ENCODE measurements at places on chromosomes 1 and 21.

- no peak for DNase-seq
These were observed 86.5 kb downstream of the LACTBL1 start for GRCh38 chr1:22886211-22886610.

DNA sequence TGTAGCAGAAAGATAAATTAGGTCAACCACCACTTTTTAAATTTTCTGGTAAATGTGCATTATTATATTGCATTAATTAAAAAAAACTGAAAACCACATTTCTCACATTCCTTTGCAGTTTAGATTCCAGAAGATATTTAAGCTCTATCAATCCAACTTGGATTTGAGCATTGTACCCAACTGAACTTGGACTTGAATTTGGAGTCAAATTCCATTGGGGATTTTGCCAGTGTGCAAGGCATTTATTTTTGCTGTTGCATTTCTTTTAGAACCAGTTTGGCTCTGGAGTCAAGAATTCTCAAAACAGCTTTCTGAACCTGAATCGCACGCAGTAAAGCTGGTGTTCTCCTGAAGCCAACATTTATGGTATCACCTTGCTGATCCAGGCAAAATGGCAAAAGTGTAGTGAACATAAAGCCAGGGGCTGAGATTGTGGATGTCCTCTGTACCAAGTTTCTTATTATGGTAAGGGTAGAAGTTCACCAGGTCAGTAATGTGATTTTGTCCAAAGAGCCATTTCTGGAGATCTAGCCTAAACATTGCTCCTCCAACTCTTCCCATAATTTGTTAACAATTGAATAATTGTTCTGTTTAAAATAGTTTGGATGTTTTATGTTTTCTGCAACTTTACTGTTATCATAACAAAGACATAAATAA is 890.9 kb downstream of the LRRIQ3 start:
- DNase-seq, result no peak

DNA sequence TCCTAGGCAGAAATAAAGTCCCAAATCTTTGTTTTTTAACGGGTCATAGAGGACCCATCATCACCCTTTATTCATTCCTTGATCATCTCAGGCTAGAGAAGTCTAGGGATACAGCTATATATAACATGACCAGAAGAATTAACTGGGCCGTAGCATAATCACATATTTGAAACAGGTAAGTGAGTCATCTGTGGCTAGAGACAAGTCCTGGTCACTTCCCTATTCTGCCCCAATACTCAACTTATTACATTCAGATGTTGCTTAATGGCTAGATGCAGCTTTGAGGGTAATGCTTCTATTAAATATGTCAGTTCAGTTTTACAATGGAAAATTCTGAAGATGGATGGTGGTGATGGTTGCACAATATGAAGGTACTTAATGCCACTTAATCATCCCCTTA is 47.0 kb downstream of the EXO1 start:
- DNase-seq, result no peak

GRCh38 chr1:213622365-213623063 is 365.3 kb upstream of the PROX1 start:
- no peak for DNase-seq

GRCh38 chr1:230120921-230121381 is 53.9 kb downstream of the GALNT2 start:
- no peak for DNase-seq

GRCh38 chr1:28428990-28429520 is 59.5 kb downstream of the PHACTR4 start:
- no peak for DNase-seq

DNA sequence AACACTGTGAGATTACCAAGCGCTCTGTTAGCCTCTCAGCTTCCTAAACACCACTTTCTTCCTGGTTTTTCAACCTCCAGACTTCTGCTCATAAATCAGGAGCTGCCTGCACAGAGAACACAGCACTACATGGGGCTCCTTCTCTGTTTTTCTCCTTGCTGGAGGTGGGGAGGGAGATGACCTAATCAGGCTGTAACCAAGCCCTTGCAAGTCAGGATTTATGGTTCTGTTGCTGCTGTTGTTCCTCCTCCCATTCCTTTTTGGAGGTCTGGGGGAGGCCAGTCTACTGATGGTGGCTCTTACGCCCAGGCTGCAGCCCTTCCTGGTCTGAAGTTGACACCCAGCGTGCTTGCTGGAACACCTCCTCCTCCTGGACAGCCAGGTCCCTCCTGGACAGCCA is 80.9 kb upstream of the AJAP1 start:
- DNase-seq, result no peak

- no peak for DNase-seq
These were observed 11.3 kb downstream of the FMO2 start for GRCh38 chr1:171196351-171196750.

DNA sequence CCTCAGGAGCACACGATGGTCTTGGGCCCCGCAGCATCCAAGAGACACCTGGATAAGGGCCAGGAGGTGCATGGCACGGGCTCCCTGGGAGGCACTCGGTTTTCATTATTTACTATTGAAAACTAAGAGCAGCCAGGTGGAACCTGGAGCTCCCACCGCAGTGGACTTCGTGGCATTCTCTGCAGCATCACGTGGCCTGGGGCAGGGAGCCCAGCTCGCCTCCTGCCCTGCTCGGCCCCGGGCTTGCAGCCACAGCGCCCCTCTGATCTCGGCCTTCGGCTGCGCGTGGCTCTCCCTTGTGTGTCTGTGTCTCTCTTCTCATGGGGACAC is 121.6 kb downstream of the SIK1 start:
- no peak for DNase-seq

GRCh38 chr1:214670098-214670497 is 67.1 kb downstream of the CENPF start:
- no peak for DNase-seq

- DNase-seq, result no peak
These were observed 5.0 kb downstream of the KDM5B start for GRCh38 chr1:202802998-202803932.

DNA sequence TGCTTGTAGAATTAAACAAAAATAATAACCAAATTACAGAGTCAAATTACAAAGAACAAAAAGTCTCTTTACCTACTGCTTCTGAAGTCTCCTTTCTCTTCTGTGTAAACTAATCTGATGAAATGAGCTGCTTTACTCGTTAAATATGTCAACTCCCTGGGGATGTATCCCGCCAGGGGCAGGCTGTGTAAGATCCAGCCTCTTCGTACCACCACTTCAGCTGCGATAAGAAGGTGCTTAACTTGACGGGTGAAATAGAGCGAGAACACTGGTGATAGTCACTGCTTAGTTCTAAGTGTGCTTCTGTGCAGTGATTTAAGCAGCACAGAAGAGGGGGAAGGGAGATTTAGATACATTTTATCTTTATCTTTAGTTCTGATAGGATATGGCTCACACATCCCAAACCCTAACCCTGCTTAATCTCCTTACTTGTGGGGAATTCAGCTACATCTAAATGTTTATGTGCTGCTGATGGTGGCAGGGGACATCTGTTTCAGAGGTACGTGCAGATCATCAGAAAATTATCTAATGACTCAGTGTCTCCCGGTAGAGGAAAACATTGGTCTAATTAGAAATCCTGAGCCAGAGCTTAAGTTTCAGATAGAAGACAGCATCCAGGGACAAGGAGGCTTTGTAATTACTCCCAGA is 46.0 kb downstream of the RHOU start:
- no peak for DNase-seq

DNA sequence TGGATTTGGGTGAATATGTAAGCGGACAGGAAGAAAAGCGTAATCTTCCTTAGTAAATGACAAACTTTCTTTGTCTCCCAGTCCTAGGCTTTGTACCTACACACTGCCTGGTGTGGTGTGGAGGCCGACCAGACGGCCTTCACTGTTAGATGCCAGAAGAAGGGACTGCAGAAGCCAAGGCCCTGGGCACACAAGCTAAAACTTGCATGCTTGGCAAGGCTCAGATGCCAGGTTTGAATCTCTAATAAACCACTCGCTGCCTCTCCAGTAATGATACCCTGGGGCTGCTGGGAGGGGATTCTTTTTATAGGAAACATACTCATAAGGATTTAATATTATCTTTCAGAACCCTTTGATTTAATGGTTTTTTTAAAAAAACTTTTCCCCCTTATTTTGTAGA is 263.8 kb downstream of the PTPRC start:
- DNase-seq, result no peak

DNA sequence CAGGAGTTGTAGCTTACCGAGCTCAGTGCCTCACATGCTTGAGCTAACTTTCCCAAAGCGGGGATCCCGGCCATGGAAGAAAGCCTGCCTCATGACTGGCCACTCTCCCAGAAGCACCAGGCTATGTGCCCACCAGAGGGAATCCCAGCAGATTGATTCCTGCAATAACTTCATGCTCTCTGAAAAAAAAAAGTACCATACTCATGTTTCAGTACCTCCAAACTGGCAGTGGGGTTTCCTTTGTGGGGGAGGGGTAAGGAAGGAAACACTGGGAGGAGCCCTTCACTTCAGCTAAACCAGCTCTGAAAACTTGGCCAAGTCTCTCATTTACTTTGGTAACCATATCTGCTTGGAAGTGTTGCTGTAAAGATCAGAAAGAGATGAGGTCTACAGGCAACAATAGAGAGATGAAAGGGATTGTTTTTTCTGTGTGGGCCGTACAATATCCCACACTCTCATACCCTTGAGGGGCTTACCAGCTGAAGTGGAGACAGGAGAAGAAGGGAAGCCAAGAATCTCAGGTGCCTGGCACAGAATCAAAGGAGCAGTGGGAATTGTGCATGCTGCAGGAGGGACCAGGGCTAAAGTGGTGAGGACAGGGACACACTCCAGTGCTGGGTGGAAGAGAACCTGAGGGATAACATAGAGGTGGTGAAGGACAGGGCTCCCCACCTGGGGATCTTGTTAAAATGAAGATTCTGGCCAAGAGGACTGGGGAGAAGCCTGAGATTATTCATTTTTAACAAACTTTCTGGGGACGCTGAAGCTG is 42.4 kb upstream of the TACSTD2 start:
- no peak for DNase-seq
